ENCODE measurements at places on chromosomes 5 and 9. TPM values are rescaled to one million over a fixed set of nuclear protein-coding genes. Genes with fewer than 3 reads are reported as not detected.

The PTPRD gene
- total RNA-seq = not detected

- no peaks in the 10 kb centered on the region for H3K36me3 ChIP-seq
- no peak overlapping the region for H3K27ac ChIP-seq
- no peak for DNase-seq
- H3K4me3 ChIP-seq = no peak overlapping the region
- peaks cover 42% of the 10 kb centered on the region for H3K4me1 ChIP-seq
- peaks cover 15% of the 10 kb centered on the region for H3K27me3 ChIP-seq
Measured at GRCh38 chr5:115809946-115810345, 6.5 kb downstream of the CDO1 start.

- DNase-seq = no peak
- H3K36me3 ChIP-seq = no peaks in the 10 kb centered on the region
- H3K4me1 ChIP-seq = peaks cover 9% of the 10 kb centered on the region
Measured at GRCh38 chr9:87337335-87338087, 160.2 kb upstream of the DAPK1 start.

The FAT2 gene
- total RNA-seq = not detected

The IL3 gene
- not detected for total RNA-seq

GRCh38 chr5:32283061-32283460 is 29.7 kb downstream of the MTMR12 start:
- H3K27me3 ChIP-seq = no peaks in the 10 kb centered on the region
- peak overlapping the region; percentile 13 for H3K27ac ChIP-seq
- H3K4me3 ChIP-seq = no peak overlapping the region
- no peak for DNase-seq

The FAXDC2 gene
- total RNA-seq = 3.0 TPM

DNA sequence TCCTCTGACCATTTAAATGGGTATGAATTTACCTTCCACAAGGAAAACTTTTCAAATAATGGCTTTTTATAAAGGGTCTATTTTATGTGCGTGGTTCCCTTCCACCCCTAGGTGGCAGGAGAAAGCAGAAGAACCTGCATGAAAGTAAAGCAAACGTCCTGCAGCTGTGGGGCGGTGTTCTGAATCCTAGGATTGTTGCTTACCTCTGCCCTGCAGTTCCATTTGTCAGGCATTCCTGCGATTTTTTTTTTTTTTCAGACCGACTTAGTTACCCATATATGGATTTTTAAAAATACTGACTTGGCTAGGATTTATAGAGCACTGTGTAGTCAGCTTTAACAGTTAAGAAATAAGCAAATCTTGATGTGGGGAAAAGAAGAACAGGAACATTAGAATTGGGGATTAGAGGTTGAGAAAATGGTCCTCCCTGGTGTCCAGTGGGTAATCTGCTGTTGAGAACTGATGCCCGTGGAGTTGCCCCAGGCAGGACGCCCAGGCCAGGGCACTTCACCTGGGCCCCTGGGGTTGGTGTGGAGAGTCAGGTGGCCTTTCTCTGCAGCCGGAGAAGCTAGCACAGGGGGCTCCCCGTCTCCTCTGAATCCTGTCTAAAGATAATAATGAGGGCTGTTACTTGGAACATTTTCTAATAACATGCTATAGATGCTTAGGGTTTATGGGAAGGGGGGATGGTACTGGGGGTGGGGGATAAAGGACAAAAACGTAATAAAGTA is 30.4 kb upstream of the LTC4S start:
- H3K4me1 ChIP-seq = peaks cover 27% of the 10 kb centered on the region
- no peak overlapping the region for H3K27ac ChIP-seq
- peaks cover 39% of the 10 kb centered on the region for H3K36me3 ChIP-seq
- H3K27me3 ChIP-seq = no peaks in the 10 kb centered on the region
- DNase-seq = peak; percentile 77
- no peak overlapping the region for H3K4me3 ChIP-seq

DNA sequence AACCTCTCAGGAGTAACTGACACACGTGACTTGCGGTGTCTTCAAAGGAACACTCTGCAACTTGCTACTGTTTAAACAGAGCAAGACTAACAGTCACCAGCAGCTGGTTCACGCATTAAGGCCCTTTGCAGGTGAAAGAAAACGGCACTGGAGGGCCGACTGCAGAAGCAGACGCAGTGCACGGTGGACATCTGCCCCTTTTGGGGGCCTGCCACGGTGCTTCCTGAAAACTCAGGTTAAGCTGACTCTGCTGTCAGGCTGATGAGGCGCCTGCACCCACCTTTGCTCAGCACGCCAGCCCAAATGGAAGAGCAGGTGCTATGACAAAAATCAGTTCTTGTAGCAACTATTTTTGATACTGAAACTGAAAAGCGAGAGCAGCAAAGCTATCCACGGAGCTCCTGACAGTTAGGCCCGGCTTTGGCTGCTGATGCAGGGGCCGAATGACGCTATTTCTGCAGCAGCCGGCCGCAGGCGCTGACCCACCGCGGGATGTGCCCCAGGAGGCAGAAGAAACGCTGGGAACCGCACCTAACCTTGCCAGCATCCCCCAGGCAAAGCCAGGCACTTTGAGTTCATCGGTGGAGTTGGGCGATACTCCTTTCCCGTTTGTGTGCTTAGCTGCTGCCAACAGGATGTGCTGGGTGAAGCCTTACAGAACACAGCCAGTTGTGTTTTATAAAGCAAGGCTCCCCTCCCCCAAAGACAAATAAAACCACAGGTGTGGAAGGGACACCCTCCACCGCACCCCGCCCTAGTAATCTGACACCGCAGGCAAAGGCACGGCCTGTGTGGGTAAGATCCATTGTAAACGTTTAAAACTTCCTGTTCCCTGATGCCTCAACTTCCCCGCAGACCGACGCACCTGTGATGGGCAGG is 21.1 kb upstream of the TERT start:
- H3K36me3 ChIP-seq = peaks cover 20% of the 10 kb centered on the region
- peaks cover 20% of the 10 kb centered on the region for H3K4me1 ChIP-seq
- peaks cover 18% of the 10 kb centered on the region for H3K27me3 ChIP-seq
- H3K27ac ChIP-seq = no peak overlapping the region
- DNase-seq = peak; percentile 80

DNA sequence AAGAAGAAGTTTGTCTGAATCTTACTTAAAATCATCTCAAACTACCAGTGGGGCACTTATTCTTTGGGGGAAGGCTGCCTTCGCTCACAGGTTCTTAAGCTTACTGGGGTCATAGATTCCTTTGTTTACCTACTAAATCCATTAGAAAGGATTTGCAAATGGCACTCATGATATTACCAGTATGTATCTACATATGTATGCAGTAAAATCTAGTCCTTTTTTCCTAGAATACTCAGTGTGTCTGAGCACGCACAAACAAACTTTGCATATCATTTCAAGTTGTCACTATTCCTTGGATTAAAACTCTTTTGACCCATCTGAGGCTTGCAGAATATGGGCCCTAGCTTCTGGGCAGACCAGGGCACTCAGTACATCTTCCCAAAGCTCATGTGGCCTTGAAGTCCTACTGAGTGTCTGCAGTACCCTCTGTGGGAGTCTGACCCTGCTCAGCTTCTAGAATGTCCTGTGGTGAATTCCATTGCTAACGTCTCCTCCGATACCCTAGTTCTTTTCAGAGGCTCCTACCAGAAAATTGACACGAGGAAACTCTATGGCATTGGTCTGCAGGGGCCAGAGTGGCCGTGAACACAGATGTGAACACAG is 297.9 kb downstream of the SLIT3 start:
- H3K27me3 ChIP-seq = peaks cover 22% of the 10 kb centered on the region
- H3K4me3 ChIP-seq = no peak overlapping the region
- no peaks in the 10 kb centered on the region for H3K36me3 ChIP-seq
- DNase-seq = no peak
- H3K27ac ChIP-seq = no peak overlapping the region

GRCh38 chr5:92835712-92836111 is 745.3 kb downstream of the NR2F1-AS1 start:
- H3K27ac ChIP-seq = no peak overlapping the region
- H3K27me3 ChIP-seq = no peaks in the 10 kb centered on the region
- H3K36me3 ChIP-seq = no peaks in the 10 kb centered on the region
- H3K4me3 ChIP-seq = no peak overlapping the region
- no peaks in the 10 kb centered on the region for H3K4me1 ChIP-seq
- DNase-seq = no peak

The CDK7 gene
- total RNA-seq = 78.8 TPM

The HTR4 gene
- total RNA-seq = not detected

Measured in HepG2 (cell line).